ENCODE measurements at places on chromosomes 16 and 17. TPM values are rescaled to one million over a fixed set of nuclear protein-coding genes. Genes with fewer than 3 reads are reported as not detected.

The KIF18B gene
- total RNA-seq: 62.1 TPM

The FGF11 gene
- 21.3 TPM for total RNA-seq

The PRSS21 gene
- total RNA-seq: 1.7 TPM

The EFCAB3 gene
- total RNA-seq: not detected

The GPR139 gene
- not detected for total RNA-seq

The GAST gene
- not detected for total RNA-seq

The CCR7 gene
- 233 TPM for total RNA-seq

The KRTAP2-3 gene
- not detected for total RNA-seq

The CRYBA1 gene
- total RNA-seq: not detected

The IKZF3 gene
- total RNA-seq: 21.1 TPM

The PRR35 gene
- total RNA-seq: not detected

The RDM1 gene
- 10.5 TPM for total RNA-seq

The PGAP3 gene
- 25.8 TPM for total RNA-seq

The SOX8 gene
- not detected for total RNA-seq

The KRTAP9-8 gene
- total RNA-seq: not detected

The GSG1L2 gene
- not detected for total RNA-seq

The SULT1A4 gene
- total RNA-seq: 2.1 TPM

The GRB7 gene
- total RNA-seq: 0.73 TPM

The ZACN gene
- total RNA-seq: 0.14 TPM

The APOH gene
- total RNA-seq: not detected

The PSMC3IP gene
- 14.1 TPM for total RNA-seq

The MYH8 gene
- not detected for total RNA-seq

The KCNJ18 gene
- not detected for total RNA-seq

The TBX21 gene
- total RNA-seq: 11.8 TPM

The KRTAP1-1 gene
- total RNA-seq: not detected

The TBC1D3D gene
- total RNA-seq: 0.63 TPM

The MYH1 gene
- total RNA-seq: not detected

The MRPL27 gene
- total RNA-seq: 54.6 TPM

The SLC4A1 gene
- not detected for total RNA-seq

The KRTAP2-1 gene
- total RNA-seq: not detected

The USP43 gene
- total RNA-seq: 0.10 TPM

The RUNDC1 gene
- total RNA-seq: 15.6 TPM

The RPA1 gene
- total RNA-seq: 275 TPM

The NATD1 gene
- 7.5 TPM for total RNA-seq

The GUCY2D gene
- not detected for total RNA-seq

The ST6GALNAC1 gene
- 5.2 TPM for total RNA-seq

The CPPED1 gene
- 17.7 TPM for total RNA-seq

The SMIM36 gene
- total RNA-seq: not detected

The AGRP gene
- total RNA-seq: not detected

The ITGA3 gene
- total RNA-seq: 8.7 TPM

The P4HB gene
- 471 TPM for total RNA-seq

The CDR2L gene
- 0.41 TPM for total RNA-seq

The TBC1D28 gene
- not detected for total RNA-seq

The GNG13 gene
- total RNA-seq: not detected

The RPL38 gene
- 1,424 TPM for total RNA-seq

The NOG gene
- total RNA-seq: 1.6 TPM

The TNFSF12 gene
- 103 TPM for total RNA-seq

The MEFV gene
- total RNA-seq: 0.51 TPM

The HOXB2 gene
- total RNA-seq: 22.2 TPM

The KLHL36 gene
- 58.4 TPM for total RNA-seq

The NOD2 gene
- 1.8 TPM for total RNA-seq

The NPB gene
- 0.20 TPM for total RNA-seq

The NACA2 gene
- total RNA-seq: 0.43 TPM

The HASPIN gene
- total RNA-seq: 21.0 TPM

The C17orf50 gene
- total RNA-seq: not detected

The LRRC45 gene
- 29.8 TPM for total RNA-seq

The C16orf90 gene
- total RNA-seq: not detected

The KIF1C gene
- total RNA-seq: 36.6 TPM

The HEATR9 gene
- total RNA-seq: not detected

The TEX19 gene
- total RNA-seq: not detected

All from activated naive CD4-positive, alpha-beta T cell treated with anti-CD3 and anti-CD28 coated beads, Interleukin-2, amount 10 ng/mL, durations not matched to agents 5 hours and 36 hours (primary cell).